ENCODE measurements at places on chromosomes 6 and 20.

GRCh38 chr20:8788831-8789230 is 280.1 kb upstream of the PLCB4 start:
- no peak for DNase-seq

DNA sequence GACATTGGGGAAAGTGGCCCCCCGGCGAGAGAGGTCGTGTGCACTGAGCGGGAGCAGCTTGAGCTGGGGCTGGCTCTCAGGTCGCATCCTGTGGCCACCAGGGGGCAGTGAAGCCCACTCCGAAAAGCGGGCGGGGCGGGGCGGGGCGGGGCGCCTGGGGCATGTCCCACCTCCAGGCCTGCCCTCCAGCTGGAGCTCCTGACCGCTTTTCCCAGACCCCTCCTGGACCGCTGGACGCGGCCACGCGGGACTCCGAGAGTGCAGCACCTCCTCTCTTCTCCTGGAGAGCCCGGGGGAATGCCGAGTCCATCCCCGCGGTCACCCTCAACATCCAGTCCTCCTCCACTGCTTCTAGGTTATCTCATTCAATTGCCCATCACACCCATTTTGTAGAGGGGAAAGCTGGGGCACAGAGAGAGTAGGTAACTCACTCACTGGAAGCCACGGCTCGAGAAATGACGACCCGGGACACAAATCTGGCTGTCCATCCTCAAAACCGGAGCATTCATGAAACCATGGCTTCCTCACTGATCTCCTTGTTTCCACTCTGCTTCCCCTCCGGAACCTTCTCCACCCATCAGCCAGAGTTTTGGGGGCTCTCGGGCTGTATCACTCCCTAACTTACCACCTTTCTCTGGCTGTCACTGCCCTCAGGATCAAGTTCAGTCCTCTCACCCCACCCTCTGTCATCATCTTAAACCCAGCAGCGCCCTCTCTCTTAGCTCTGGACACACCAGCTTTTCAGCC is 24.1 kb downstream of the COX4I2 start:
- no peak for DNase-seq

DNA sequence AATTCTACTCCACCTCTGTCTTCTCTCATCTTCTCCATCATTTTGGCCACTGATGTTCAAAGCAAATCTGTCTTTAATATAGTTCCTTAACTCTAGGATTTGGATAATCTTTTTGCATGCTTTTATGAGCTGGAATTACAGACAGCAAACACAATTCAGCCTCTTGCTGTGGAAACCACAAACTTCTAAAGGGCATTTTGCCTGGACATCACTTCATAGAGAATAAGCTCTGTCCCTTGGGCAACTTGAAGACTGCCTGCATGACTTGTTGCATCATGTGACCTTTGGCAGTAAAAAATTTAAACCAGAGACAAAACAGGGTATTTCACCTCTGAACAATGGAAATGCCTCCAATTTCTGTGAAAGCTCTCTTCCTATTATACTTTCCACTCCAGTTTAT is 74.1 kb upstream of the HDDC2 start:
- DNase-seq, result no peak

- DNase-seq, result no peak
These were observed 8.2 kb downstream of the CCN5 start for GRCh38 chr20:44723391-44723790.

DNA sequence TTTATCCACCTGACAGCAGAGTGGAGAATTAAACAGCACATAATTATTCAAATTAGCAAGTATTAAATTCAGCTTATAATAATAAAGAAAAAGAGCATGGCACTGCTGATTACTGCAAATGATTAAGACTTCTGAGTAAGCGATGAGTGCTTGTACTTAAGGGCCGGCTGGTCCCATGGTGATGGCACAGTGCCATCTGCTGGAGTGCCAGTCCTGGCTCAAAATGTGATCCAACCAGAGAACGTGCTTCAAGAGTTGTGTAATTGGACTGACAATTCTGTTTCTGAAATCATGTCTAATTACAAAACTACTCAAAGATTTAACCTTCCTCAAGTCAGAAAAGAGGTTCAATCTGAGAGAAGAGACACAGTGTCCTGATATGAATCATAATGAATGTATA is 181.6 kb upstream of the RGS17 start:
- peak; percentile 14 for DNase-seq

GRCh38 chr6:145497006-145497405 is 238.3 kb downstream of the EPM2A start:
- no peak for DNase-seq

DNA sequence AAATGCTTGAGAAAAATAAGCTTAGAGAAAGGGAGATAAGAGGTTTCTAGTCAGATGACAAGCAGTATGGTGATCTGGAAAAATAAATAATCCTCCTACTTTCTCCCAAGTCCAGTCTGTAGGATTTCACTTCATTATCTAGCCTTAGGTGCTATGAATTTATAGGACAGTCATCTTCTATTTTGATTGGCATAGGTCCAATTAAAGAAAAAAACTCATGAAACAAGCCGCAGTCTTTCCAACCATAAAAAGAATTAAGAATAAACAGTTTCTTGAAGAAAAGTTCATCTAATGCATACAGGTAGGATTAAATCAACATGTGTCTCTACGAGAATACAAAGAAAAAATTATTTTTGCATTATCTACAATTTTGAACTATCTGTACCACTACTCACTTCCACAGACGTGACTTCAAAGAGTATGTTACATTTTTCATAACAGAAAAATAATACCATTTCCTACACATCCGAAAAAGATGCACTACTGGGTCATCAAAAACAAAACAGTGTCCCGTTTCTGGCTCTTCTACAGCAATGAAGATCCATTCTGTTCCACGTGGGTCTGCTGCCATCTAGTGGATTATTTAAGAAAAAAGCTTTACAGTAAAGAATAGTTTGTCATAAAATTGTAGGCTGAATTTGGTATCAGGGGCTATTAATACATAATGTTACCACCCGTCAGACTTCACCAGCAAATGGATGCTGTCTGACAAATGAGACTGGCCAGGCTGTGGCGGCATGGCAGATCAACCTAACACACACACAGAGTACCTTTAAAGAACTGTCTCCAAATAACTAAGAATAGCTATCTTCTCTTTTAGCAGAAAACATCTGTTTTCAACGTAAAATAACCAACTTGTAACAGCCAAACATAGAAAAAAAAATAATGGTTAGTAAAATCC is 28.9 kb downstream of the STX7 start:
- DNase-seq, result peak; percentile 22

DNA sequence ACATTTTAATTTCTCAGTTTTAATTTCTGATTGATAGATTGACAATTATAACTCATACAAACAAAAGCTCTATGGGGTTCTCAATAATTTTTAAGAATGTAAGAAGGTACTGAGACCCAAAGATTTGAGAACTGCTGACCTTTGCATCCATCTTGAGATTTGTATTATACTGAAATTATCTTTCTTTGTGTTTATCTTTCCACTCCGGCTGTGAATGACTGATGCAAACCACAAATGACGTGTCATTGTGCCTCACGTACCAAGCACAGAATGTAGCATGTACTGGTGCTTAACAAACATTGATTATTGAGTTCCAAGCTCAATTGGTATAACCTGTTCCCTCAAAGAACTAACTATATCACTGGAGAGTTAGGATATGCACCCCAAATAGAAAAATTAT is 152.1 kb upstream of the SMLR1 start:
- peak; percentile 70 for DNase-seq

DNA sequence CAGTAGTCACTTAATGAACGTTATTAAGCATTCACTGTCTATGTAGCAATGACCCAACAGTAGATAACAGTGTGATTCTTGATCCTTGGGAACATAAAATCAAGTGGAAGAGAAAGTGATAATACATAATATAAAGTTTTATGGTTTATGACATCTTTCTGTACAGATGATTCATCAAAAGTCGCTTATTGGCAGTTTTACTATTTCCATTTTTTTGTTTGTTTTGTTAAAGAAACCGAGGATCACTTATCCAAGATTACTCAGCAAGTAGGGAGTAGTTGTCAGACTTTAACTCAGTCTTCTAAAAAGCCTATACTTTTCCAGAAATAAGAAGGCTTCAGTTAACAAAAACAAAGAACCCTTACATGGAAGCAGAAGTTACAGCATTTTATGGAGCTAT is 260.8 kb downstream of the ZFAND3 start:
- DNase-seq, result no peak

- DNase-seq, result no peak
These were observed 50.7 kb downstream of the PTPN1 start for GRCh38 chr20:50560867-50561266.

DNA sequence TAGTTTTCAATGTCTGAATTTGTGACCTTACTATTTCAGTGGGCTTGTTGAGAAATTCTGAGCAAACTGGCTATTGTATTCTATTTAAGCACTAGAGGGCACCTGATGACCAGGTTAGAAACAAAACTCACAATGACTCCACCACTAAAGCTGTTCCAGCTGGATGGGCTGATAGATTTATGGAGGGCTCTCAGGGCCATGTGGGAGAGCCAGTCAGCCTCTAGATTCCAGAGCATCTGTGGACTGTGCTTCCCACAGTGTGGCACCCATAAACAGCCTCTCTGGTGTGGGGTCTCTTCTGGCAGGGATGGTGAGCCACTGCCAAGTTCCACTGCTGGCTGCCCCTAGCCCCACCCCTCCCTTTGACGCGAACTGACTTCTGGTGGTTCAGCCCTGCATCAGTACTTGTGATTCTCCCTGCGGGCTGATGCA is 29.2 kb downstream of the C6orf58 start:
- peak; percentile 2 for DNase-seq

DNA sequence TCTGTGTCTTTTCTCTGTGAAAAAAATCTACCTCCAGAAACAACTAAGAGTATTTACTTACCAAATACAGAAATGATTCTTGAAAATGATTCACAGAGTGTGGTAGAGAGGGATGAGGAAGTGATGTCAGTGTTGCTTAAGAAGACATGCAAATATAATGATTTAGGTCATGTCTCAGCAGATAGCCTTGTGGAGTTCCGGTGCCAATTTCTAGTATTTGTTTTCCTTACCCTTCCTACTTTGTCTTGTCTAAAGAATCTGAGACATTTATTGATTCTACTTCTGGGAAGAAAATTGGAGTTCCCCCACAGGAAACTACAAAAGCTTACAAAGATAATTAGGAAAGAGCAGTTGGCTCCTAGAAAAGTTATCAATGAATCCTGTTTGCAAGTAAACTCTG is 68.8 kb downstream of the GJA1 start:
- peak; percentile 78 for DNase-seq

- DNase-seq, result no peak
These were observed 569.0 kb downstream of the KIF16B start for GRCh38 chr20:16004108-16004854.

All from non-pigmented ciliary epithelial cell (primary cell).